ENCODE measurements at places on chromosomes 2 and 18.
A peak's percentile ranks its signal among the peaks of the same experiment; 100 is the strongest.

- peak; percentile 41 for DNase-seq
These were observed 962 bp downstream of the TANK start for GRCh38 chr2:161161074-161161706.

DNA sequence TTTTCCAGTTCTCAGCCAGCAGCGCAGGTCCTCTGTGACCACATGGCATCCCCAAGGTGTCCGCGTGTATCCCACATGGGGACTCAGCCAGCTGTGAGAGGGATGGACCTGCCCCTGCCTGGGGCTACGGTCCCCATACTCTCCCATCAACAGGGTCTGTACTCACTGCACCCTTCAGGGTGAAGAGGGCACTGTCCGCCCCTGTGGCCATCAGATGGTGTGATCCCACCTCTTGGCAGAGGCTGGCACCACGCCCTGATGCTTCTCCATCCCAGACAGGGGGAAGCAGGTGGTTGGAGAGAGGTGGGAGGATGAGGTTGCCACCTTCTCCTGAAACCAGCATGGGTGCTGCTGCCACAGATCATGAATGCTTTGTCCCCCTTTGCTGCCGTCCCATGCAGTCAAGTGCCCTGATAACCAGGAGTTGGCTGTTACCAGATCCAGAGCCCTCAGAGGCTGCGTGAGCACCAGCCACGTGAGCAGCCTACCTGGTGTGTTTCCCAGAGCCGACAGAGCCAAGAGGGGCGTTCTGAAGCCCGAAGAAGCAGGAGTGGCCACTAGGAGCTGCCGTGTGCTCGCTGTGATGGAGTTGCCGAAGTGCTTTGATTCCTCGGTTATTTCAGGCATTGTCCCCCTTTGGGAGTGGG lies 93.9 kb downstream of the SH3RF3 start:
- DNase-seq = no peak

- no peak for DNase-seq
These were observed 61.8 kb upstream of the CHRNA1 start for GRCh38 chr2:174826051-174826450.

DNA sequence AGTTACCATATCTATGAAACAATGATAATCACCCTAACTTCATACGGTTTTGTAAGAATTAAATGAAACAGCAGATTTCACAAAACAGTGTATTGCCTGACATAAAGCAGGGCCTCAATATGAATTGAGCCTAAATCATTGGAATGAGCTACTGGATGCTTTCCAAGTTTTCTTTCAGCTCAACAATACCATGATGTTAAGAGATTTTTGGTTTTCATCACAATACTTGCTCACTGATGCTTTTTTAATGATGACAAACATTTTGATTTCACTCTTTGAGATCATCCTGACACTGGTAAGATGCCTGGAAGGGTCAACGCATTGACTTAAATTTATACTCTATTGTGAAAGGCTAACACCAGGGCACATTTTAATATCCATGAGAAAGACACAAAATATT lies 377.5 kb downstream of the ZNF521 start:
- DNase-seq = no peak

- DNase-seq = no peak
These were observed 82.2 kb downstream of the CELF4 start for GRCh38 chr18:37483221-37483971.

GRCh38 chr2:225025917-225026571 lies 16.2 kb downstream of the DOCK10 start:
- no peak for DNase-seq

DNA sequence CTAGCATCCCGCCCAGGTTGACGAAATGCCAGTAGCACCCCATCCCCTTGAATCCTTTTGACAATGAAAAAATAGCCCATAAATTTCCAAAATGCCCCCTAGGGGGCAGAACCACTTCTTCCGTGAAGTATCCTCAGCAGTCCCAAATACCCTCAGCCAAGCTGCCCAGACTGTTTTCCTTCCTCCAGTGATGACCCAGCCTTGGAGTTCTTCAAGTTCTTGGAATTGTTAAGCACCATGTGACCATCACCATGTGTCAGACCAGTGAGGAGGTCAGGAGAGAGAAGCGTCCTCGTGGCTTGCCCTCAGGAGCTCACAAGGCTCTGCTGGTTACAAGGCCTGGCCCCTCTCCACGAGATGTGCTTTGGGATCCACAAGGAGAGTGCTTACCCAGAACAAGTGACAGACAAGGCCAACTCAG lies 1.4 kb upstream of the SLC23A3 start:
- DNase-seq = peak; percentile 42

GRCh38 chr18:49169037-49169521 lies 218.3 kb upstream of the SMAD7 start:
- DNase-seq = peak; percentile 16

GRCh38 chr2:10119601-10120157 lies 2.9 kb upstream of the RRM2 start:
- DNase-seq = no peak

DNA sequence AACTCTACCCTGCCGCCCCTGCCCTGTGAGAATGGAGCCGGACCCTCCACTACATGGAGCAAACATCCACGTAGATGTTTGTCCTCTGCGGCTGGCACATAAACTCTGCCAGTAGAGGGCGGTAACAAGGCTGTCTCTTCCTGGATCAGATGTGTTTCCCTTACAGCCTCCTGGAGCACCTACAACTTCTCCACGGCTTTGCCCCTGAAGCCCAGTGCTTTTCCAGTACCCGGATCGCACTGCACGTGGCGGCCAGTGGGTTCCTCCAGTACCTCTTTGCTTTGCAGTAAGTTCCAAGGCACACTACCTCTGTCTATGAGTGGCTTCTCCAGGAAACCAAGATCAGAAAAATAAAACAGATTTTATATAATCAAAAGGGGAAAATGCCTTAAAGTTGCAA lies 651.3 kb downstream of the DCDC2C start:
- DNase-seq = no peak

DNA sequence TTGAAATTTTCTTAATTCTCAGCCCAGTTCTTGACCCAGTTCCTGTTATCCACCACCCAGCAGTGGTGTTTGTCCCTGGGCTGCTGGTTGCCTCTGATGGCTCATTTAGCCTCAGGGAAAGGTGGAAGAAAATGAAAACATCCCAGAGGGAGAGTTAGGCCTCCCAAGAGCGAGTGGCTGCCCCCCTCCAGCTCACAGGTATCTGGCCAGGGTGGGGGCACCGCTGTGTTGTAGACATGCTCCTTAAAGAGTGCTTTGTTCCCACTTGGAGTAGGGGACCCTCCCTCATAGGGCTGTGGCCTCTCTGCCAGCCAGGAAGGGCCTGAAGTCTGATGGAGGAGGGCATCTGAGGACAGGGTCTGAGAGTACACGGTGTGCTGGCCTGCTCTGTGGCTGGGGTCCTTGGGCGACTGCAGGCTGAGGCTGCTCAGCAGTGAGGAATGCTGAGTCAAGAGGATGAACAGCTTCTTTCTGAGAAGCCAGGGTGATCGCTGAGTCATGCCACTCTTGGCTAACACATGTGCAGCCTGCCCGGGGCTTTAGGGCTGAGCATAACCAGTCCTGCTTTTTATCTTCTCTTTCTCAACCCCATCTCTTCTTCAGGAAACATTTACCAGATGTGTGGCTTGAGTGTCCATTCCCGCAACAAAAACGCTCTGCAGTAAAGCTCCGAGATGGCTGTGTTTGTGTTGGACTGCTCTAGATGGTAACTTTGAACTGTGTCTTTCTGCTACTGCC lies 72.3 kb downstream of the IL1R2 start:
- DNase-seq = no peak

- no peak for DNase-seq
These were observed 287.2 kb downstream of the IKZF2 start for GRCh38 chr2:212864186-212864585.

DNA sequence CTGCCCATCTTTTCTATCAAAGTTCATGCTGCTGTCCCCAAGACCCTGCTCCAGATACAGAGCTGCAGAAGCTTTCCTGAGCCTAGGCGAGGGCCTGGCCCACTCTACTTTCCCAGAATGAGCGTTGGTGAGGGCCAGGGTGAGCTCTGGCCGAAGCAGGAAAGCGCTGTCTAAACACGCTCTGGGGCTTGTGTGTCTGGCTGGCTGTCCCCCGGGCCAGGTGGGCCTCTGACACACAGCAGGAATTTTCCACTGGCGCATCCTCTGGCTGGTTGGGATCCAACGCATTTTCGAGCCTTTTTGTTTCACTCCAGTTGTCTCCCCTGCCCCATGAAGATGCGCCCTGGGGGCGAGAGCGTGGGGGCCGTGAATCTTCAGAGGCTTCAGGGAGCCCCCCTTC lies 17.8 kb upstream of the KCNK3 start:
- no peak for DNase-seq

GRCh38 chr2:85158559-85159273 lies 25.5 kb downstream of the TCF7L1 start:
- DNase-seq = no peak

DNA sequence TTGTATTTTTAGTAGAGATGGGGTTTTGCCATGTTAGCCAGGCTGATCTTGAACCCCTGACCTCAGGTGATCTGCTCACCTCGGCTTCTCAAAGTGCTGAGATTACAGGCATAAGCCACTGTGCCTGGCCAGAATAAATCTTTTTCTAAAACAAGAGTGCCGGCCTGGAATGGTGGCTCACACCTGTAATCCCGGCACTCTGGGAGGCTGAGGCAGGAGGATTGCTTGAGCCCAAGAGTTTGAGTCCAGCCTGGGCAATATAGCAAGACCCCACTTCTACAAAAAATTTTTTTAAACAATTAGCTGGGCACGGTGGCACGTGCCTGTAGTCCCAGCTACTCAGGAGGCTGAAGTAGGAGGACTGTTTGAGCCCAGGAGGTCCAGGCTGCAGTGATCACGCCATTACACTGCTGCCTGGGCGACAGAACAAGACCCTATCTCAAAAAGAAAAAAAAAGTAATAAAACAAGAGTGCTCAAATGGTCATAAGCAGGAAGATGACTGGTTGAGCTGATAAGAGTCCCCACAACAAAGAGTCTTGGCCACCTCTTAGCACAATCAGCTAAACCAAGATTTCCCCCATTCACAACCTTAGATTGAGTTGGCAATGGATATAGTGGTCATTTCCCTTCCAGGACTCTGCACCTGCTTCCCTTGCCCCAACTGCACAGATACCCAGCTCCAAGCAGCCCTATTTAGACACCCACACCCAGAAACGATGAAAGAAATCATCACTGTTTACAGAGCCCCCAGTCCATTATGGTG lies 5.8 kb upstream of the UCN start:
- DNase-seq = no peak

- no peak for DNase-seq
These were observed 158.0 kb downstream of the ALK start for GRCh38 chr2:29763371-29763770.

DNA sequence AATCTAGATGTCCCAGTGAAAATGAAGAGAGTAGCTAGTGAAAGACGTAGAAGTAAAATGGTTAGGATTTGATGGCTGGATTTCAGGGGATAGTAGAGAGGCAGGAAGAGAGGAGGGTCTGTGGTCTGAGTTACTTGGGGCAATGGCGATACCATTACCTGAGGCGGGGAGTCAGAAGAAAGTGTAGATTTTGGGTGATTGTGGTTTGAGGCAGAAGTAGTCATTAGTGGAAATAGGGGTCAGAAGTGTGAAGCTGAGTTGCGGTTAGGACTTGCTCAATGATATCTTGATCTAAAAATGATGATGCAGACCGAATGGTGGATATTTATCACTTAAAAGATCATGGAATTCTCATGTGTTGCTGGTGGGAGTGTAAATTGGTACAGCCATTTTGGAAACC lies 41.0 kb downstream of the CEP192 start:
- no peak for DNase-seq

- DNase-seq = no peak
These were observed 128.7 kb upstream of the TANK start for GRCh38 chr2:161031511-161031910.

DNA sequence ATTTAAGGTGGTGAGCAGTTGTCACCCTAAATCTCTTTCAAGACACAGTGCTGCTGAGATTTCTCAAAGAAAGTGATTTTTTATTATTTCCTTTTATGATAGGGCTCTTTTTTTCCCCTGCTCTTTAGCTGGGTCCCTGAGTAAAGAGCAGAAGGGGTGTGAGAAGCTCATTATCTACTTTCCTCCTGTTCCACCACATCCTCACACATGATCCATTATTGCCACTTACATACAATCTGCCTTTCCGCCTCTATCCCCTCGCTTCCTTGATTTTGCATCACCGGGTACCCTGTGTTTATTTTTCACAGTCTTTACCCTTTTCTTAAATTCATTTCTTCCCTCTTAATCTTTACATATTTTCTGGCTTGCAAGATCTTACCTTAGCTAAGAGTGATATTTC lies 93.9 kb upstream of the CCDC85A start:
- no peak for DNase-seq

- DNase-seq = no peak
These were observed 82.8 kb downstream of the EPB41L3 start for GRCh38 chr18:5461041-5461440.

DNA sequence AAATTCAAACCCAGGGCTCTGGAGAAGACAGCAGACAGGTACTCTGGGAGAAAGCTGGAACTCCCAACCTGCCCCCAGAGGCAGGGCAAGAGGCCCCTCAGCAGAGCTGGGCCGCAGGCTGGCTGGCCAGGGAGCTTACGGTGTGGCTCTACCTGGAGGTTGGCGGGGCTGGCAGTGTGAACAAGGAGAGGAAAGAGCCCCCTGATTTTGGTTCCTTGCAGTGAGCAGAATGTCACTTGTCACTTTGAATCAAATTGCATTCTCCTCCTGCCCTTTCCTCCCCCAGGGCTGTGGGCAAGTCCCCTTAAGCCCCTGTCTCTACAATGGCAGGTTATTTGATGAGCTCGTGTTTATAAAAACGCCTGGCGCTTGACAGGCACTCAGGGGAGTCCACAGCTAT lies 32.6 kb downstream of the MYO7B start:
- no peak for DNase-seq

DNA sequence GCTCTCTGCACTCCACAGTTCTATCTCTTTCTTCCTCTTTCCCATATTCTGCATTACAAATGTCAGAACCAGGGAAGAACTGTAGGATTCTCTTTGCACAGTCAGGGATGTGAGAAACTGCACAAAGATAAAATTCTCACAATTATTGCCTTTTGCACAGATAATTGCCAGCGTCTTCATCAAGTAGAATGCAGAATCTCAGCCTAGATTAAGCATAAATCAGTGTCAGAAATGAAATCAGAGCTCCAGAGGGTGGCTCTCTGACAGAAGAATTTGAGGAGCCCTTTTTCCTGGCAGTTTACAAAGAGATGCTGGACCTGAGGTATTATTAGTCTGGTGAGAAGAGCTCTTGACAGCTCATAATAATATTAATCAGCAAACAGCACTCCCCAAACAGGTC lies 173.1 kb downstream of the PTH2R start:
- no peak for DNase-seq

- no peak for DNase-seq
These were observed 11.9 kb downstream of the NGEF start for GRCh38 chr2:233000886-233001750.

DNA sequence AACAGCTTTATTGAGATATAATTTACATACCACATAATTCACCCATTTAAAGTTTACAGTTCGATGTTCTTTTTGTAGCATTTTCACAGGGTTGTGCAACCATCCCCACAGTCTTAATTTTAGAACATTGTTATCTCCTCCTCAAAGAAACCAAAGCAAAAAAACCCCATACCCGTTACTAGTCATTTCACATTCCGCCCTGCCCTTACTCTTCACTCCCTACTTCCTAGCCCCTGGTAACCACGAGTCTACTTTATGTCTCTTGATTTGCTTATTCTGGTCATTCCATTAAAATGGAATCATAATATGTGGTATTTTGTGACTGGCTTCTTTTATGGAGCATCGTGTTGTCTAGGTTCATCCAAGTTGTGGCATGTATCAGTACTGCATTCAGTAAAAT lies 137.7 kb downstream of the TANC1 start:
- DNase-seq = no peak

- DNase-seq = no peak
These were observed 44.5 kb upstream of the C2orf74 start for GRCh38 chr2:61117534-61117933.

Measured in effector memory CD8-positive, alpha-beta T cell (primary cell).